ENCODE measurements at places on chromosomes 3 and 15.

DNA sequence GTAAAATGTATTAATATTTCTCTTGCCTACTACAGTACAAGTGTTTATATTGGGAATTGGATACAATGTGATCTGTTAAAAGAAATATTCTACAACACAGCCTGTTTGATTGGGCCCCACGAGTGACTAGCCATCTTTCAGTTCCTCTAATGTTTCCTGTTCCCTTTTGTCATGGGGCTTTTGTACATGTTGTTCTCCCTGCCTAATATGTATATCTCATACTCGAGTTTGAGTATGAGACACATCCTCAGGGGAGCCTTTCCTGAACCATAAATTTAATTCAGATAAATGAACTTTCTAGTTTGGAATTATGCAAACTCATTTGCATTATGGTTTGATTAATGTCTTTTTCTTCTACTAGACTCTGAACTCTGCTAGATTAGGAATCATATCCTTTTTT, 65.5 kb downstream of the MEF2A start:
- no peak for DNase-seq

GRCh38 chr3:56837196-56837955, 35.6 kb upstream of the ARHGEF3 start:
- no peak for DNase-seq

GRCh38 chr15:79641841-79642240, 209.7 kb downstream of the MINAR1 start:
- no peak for DNase-seq

DNA sequence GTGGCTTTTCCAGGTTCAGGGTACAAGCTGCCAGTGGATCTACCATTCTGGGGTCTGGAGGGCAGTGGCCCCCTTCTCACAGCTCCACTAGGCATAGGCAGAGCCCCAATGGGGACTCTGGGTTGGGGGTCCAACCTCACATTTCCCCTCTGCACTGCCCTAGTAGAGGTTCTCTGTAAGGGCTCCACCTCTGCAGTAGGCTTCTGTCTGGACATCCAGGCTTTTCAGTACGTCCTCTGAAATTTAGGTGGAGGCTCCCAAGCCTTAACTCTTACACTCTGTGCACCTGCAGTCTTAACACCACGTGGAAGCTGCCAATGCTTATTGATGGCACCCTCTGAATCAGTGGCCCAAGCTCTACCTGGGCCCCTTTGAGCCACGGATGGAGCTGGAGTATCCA, 22.5 kb upstream of the TM4SF4 start:
- no peak for DNase-seq

GRCh38 chr15:37291920-37292319, 191.6 kb upstream of the MEIS2 start:
- DNase-seq = no peak

GRCh38 chr3:29302619-29303018, 21.7 kb downstream of the RBMS3 start:
- DNase-seq = no peak

GRCh38 chr3:65619451-65619881, 419.3 kb downstream of the MAGI1 start:
- DNase-seq = no peak

- DNase-seq = no peak
Measured at GRCh38 chr3:186105543-186105942, 3.3 kb downstream of the ETV5 start.

- no peak for DNase-seq
Measured at GRCh38 chr15:70171256-70171886, 73.7 kb upstream of the TLE3 start.

DNA sequence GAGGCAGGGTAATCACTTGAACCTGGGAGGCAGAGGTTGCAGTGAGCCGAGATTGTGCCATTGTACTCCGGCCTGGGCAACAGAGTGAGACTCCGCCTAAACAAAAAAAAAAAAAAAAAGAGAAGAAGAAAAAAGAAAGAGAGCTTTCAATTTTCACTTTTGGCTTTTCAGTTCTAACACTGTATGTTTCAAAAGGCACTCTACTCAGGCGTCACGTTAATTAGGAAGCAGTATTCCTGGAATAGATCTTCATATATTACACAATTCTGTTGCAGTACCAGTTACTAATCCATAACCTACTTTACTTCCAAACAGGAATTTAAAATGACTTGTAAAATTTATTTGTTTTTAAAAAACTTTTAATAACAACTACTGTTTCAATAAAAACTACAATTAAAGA, 131.7 kb upstream of the PLXND1 start:
- DNase-seq = no peak

- DNase-seq = no peak
Measured at GRCh38 chr3:155391551-155391958, 98.1 kb upstream of the STRIT1 start.

GRCh38 chr3:69560818-69561217, 174.9 kb upstream of the FRMD4B start:
- DNase-seq = no peak

- no peak for DNase-seq
Measured at GRCh38 chr3:64586952-64587351, 100.8 kb downstream of the ADAMTS9 start.

GRCh38 chr15:41333026-41333562, 413 bp downstream of the NUSAP1 start:
- no peak for DNase-seq

DNA sequence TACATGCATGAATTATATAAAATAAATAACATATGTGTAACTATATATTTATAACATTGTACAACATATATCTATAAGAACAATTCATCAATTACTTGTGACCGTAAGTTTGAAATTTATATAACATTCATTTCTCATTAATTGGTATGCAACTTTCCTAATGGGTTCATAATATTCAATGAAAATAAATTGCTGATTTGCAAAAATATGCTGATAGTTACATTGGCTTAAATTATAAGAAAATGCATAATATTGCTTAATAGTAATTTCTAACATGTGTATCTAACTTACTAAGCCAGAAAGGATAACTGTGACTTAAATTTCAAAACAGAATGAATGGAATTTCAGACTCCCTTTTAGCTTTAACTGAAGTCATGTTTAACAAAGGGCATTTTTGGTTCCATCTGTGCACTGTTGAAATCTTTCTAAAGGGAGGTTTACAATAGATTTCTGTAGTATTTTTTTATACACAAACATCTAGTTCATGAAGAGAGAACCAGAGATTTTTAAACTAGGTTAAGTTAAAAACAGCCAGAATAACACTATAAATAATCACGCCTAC, 310.9 kb downstream of the TBC1D5 start:
- DNase-seq = no peak

DNA sequence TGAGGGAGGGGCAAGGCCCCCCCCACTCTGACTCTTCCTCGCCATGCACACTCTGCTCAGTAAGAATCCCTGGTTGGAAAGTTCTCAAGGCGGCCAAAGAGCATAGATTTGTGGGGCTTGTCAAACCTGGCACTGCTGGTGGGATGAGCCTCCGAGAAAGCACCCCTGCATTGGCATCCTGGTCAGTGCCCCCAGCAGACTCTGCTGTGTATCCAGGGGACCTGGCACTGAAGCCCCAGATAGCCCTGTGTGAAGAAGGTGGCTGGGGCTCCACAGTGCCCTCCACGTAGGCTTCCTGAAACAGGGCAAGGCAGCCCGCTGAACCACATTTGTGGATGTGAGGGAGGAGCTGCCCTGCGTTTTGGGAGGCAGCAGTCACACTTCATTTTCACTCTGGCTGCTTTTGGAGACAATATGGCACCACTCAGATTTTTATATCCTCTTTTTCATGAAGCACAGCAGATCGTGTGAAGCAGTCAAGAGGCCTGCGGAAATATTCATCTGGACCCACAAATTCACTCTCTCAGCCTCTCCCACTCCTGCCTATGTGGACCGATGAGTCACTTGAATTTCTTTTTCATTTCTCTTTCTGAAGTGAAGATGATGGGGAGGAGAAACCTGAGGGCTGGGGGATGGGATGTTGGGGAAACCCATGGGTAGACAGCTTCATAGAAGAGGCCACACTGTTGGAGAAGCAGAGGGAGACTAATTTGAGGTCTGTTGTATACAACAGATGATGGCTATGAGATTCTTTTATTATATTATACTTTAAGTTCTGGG, 88.7 kb upstream of the BCL6 start:
- DNase-seq = no peak

GRCh38 chr3:18883571-18883970, 264.7 kb upstream of the KCNH8 start:
- no peak for DNase-seq

GRCh38 chr15:84990507-84990906, 8.9 kb downstream of the PDE8A start:
- DNase-seq = no peak

DNA sequence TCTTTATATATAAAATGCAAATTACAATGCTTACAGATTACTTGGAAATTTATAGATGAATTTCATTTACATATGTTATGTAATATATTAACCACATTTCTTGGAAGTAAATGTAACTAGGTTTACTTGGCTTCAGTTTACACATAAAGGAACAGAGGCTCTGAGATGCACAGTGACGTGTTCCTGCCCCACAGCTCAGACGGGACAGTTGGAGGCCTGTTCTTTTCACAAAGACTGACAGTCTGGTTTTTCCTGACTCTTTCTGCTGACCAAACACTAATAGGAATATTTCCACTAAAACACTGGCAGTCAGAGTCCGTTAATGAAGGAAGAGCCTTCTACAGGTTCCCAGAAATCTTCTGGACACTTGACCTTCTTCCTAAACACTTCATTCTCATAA, 336.1 kb downstream of the MFSD1 start:
- no peak for DNase-seq

DNA sequence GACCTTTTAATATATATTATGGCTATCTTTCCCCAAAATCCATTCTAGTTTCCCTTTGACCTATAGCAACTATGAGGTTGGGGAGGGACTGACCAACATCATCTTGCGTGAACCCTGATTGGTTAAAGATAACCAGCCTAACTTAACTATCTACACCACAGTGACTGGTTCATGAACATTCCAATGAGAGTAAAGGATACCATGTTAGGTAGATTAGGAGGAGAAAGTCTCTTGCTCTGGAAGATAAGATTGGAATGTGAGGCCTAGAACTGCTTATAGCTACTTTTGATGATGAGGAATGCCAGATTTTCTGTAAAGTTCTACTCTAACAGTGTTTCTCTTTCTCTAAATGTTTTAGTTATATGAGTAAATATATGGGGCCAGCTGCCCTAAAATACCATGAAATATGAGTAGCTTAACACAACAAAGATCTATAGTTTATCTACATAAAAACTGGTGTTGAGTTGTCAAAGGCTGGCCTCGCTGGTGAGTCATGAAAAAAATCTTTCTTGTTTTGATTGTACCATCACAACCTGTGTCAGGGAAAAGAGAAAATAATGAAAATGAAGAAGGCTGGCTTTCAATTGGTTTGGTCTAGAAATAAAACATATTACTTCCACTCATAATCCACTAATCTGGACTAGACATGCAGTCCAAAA, 481.4 kb downstream of the NSUN3 start:
- no peak for DNase-seq

Measured in NCI-H748 treated with DMSO at 0.1 percent for 48 hours (cell line).